SK-N-MC (cell line): ENCODE measurements at places on chromosomes 11 and 22.

GRCh38 chr11:92269021-92269420 lies 44.4 kb downstream of the FAT3 start:
- no peak for DNase-seq

DNA sequence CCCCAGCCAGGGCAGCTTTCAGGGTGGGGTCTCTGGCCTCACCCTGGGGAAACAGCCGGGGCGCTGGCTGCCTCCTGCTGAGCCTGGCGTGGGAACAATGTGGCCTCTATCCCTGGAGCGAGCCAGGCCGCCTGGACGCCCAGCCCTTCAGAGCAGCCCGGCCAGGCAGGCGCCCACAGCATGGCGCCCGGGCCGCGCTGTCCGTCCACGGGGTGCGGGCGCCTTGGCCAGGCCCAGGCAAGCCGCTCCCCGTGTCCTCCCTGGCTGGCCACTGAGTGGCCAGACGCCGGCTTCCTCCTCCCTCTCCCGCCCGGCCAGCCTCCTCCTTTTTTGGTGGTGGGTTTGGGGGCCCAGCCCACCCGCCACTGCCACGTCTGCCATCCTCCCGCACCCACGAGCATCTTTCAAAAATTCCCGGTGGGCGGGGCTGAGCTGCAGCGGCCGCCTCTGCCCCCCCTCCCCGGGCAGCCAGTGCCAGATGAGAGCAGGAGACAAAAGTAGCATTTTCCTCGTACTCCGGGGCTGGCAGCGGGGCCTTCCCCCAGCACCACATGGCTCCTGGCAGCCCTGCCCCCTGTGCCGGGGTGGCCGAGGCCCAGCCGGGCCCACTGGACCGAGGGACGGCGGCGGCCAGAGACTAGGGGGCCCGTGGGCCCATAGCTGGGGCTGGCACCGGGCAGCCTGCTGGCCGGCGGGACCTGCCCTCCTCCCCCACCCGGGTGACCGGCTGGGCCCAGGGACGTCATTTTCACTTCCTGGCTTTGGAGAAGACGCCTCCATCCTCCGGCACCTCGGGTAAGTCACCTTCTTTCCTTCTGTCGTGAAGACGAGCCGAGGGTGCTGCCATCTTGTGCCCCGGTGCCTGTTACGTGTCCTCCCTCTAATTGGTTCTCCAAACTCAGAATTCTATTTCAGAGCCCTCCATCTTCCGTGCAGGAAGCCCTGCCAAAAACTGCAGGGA lies 70.2 kb upstream of the PPARA start:
- no peak for DNase-seq

- no peak for DNase-seq
Measured at GRCh38 chr11:122832721-122833470, 5.4 kb upstream of the CRTAM start.

- no peak for DNase-seq
Measured at GRCh38 chr11:74380746-74381439, 17.3 kb downstream of the PGM2L1 start.

DNA sequence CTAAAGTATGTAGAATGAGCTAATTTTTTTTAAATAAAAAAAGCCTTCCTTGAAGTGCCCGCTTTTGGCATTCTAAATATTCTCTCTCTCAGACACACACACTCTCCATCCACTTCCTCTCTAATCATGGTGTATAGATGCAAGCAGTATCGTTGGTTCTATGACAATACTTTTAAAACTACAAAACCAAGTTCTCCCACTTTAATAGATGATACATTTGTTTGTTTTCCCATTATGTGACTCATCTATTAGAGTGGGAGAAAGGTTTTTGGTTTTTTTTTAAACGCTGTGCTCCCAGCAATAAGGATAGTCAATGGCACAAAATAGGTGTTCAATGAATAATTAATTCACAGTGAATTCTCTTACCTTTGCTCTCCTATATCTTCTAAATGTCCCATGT lies 44.6 kb downstream of the FZD4 start:
- DNase-seq, result no peak

GRCh38 chr22:30445438-30446145 lies 20.0 kb downstream of the MTFP1 start:
- DNase-seq, result no peak

- DNase-seq, result no peak
Measured at GRCh38 chr11:101577461-101577860, 6.3 kb downstream of the TRPC6 start.

DNA sequence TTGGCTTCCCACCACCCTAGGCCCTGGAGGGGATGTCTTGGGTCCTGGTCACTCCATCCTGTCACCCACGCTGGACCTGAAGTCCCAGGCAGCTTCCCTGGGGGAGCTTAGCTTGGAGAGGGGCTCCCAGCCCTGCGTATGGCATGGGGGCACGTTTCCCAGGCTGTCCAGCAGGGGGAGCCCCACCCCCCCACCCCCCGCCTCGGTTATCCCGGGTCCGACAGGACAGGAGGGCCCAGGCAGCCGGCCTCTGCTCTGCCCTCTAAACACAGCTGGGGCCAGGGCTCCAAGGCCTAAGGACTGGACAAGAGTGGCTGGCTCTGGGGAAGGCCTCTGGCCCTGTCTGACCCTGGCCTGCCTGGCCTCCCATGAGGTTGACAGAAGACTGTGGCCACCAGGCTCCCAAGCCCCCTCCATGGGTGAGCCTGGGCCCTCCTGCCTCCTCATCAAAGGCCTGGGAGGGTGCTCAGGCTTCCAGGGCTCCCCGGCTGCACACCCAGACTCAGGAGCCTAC lies 104.8 kb downstream of the NECTIN1 start:
- no peak for DNase-seq

GRCh38 chr11:36657610-36658267 lies 59.7 kb upstream of the RAG2 start:
- peak; percentile 87 for DNase-seq

DNA sequence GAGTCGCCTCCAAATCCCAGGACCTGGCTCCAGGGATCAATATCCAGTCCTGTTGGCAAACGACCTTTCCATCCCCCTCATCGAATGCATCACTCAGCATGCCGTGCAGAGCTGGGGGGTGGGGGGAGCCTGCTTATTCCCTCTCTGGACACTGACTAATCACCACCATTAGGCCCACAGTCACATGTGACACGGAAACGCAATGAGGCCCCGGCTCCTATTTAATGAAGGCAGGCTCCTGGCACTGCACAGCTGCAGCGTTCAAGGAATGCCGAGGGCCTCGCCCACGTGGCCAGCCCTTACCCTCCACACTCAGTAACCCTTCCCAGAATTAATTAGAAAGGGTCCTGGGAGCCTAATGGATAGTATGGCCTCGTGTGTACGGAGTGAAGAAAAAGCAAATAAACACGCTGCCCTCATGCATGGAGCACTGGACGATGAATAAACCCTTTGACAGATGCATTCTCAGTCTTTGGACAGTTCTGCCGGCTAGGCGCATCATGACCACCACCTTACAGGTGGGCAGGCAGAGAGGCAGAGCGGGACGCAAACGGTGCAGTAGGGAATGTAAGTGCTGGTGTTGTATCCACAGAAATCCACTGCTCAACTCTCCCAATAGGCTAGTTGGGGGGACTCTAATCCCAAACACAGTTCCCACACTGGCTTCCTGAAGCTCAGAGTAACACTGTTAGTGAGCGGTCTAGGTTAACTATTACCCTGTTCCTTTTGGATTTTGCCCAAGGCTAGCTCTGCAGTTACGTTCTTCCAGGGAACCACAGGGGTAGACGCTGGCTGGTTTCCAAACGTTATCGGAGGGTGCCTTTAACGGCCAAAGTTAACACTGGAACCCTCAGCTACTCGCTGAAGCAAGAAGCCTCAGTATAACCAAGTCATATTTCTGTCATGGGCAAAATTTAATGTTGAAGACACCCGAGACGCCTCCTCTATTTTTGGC lies 490.1 kb downstream of the OPCML start:
- DNase-seq, result no peak

GRCh38 chr11:71998649-71999310 lies at the start of gene IL18BP:
Gene IL18BP, plus strand, starts transcription at chr11:71998909. Its CDS starts 1,076 bp downstream, at chr11:71999985.
- no peak for DNase-seq

GRCh38 chr22:32539631-32540421 lies 65.2 kb downstream of the FBXO7 start:
- DNase-seq, result no peak

GRCh38 chr11:76677458-76677765 lies 6.9 kb upstream of the LRRC32 start:
- no peak for DNase-seq

DNA sequence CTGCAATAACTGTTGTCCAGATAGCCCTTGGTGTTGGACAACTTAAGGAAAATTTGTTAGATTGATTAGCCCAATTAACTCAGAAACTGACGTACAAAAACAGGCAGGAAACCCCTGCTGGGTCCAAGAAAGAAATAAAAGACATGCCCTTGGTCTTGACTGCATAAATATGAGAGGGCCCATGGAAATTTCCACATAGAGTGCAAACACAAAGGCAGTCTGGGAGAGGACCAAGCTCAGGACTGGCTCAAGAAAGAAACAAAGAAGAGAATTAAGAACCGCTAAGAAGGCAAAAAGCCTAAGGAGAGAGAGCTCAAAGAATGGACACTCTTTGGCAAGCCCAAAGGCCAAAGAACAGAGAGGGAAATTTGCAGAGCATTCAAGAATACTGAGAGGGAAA lies 1243.9 kb downstream of the LRRC4C start:
- DNase-seq, result no peak

DNA sequence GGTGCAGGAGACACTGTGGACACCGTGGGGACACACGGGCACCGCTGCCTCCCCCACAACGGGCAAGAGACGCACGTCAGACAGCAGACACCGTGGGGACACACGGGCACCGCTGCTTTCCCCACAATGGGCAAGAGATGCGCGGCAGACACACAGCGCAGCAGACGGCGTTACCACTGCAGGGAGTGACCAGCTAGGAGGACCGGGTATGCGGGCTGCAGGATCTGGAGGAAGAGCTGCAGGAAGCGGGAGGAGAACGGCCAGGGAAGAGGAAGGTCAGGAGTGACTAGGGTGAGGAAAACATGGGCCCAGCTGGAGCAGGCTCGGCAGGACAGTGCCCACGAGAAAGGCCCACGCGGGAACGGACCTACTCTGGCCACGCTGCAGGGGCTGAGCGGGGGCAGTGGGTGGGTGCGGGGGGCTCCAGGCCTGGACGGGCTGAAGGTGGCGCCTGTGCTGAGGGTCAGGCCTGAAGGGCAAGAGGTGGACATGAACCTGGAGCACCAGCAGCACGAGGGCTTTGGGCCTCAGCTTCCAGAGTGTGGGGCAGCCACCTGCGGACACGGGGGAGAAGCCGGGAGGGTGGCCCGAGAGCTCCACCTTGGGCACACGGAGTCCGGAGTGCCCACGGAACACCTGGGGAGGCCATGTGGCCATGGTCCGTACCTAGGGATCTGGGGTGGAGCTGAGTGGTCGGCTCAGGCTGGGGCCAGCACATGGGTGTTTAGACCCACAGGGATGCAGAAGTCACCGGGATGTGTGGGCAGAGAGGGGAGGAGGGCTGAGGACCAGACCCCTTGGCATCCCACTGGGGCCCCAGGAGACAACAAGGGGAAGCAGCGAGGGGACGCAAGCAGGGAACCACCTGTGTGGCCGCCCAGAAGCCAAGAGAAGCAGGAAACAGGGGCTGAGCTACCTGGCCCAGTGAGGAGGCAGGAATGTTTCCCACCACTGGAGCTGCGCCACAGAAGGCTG lies 16.5 kb downstream of the TOLLIP start:
- DNase-seq, result no peak

- no peak for DNase-seq
Measured at GRCh38 chr11:61532134-61533038, 23.8 kb downstream of the LRRC10B start.

DNA sequence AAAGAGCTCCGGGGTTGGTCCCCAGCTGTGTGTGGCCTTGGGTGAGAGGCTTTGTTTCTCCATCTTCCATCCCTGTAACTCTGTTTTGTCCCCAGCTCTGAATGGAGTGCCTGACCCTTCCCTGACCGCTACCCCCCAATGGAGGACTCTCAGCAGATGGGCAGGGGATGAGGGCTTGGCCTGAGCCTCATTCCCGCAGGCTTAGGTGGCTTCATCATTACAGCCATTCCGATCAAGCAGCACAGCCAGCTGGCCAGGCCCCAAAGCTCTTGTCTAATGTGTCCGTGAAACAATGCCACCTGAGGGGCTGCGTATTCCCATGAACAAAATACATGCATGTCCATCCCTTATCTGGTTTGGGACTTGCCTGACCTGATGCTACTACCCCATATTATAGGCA lies 3.9 kb upstream of the CDC42EP2 start:
- DNase-seq, result no peak

DNA sequence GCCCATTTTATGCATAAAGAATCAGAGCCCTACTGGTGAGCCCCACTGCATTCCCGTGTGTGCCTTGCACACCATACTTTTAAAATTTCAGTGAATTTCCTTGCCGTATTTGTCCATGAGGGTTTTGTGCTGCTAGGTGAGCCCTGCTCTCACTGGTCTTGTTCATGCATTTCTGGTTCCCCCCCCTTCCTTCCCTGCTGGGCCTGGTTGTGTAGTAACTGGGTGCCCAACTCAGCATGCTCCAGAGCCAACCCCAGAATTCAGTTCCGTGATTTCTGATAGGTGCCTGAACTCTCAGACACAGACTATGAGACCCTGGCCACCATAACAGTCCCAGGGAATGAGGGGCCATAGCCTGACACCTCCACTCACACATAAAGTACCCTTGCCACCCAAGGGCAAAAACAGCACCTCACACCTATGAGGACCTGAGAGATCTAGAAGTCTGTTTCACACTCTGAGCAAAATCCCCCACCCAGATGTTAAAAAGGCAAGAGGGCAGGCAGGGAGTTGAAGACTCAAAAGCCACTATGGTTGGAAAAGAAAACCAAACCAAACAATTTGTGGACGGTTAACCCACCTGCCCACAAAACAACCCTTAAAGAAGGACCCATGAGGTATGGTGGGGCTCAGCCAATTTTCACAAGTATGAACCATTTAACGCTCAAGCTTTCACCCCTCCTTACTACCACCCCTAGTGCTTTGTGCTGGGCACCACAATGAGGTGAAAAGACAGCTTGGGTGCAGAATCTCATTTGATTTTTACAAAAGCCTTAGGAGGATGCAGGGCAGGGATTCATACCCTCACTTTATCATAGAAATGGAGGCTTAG lies 16.8 kb upstream of the IL10RA start:
- DNase-seq, result no peak
